Urinary bladder (tissue), 4 donors: ENCODE measurements at places on chromosomes 2 and 18. TPM values are rescaled to one million over a fixed set of nuclear protein-coding genes. Genes with fewer than 3 reads are reported as not detected.

GRCh38 chr2:176173567-176174381 is 14.7 kb upstream of the HOXD1 start:
- DNase-seq, result no peak

DNA sequence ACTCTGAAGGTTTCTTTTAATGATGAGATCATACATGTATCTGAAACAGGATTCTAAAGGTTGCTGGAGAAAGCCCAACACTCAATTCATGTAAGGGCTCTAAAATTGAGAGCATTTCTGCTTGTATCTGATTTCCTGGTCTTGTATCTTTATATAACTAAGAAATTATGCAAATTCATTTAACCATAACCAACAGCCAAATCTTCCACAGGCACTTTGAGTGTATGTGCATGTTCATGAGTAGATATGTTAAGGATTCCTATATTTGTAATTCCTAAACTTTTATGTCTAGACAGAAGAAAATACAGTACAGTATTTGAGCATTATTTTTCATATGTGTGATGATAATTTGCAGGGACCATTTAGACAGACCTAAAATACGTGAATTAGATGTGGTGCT is 20.4 kb upstream of the PELI1 start:
- DNase-seq, result no peak

GRCh38 chr2:68637047-68637446 is 6.3 kb upstream of the PROKR1 start:
- no peak for DNase-seq

- DNase-seq, result no peak
These were observed 5.0 kb downstream of the RNF144A start for GRCh38 chr2:6922201-6922656.

The CLEC4F gene
- 0.03 TPM for polyA plus RNA-seq

The PLGLB1 gene
- polyA plus RNA-seq, result 1.7 TPM
